ENCODE measurements at places on chromosomes 5 and 9.
A peak's percentile ranks its signal among the peaks of the same experiment; 100 is the strongest.

GRCh38 chr5:30337084-30337573 is 856.4 kb upstream of the CDH6 start:
- no peak for DNase-seq

GRCh38 chr5:62002436-62002835 is 303.6 kb upstream of the KIF2A start:
- no peak for DNase-seq

- no peak for DNase-seq
These were observed 8.1 kb downstream of the BRD8 start for GRCh38 chr5:138170299-138170698.

DNA sequence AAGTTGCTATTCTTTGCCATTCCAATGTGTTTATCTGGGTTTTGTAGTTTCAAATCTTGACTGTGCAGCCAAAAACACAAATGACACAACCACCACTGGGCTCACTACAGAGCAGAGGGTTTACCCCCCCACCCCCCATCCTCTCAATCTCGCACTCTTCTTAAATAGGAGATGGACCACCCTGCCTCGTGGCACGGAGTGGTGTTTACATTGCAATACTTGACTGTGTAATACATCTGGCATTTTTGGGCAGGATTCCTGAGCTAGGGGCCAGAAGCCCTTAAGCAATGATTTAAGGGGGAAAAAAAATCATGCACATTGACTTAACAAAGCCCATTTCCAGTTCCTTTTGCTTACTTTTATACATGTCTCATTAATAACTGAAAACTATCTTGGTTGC is 19.0 kb downstream of the PTCH1 start:
- DNase-seq = no peak

DNA sequence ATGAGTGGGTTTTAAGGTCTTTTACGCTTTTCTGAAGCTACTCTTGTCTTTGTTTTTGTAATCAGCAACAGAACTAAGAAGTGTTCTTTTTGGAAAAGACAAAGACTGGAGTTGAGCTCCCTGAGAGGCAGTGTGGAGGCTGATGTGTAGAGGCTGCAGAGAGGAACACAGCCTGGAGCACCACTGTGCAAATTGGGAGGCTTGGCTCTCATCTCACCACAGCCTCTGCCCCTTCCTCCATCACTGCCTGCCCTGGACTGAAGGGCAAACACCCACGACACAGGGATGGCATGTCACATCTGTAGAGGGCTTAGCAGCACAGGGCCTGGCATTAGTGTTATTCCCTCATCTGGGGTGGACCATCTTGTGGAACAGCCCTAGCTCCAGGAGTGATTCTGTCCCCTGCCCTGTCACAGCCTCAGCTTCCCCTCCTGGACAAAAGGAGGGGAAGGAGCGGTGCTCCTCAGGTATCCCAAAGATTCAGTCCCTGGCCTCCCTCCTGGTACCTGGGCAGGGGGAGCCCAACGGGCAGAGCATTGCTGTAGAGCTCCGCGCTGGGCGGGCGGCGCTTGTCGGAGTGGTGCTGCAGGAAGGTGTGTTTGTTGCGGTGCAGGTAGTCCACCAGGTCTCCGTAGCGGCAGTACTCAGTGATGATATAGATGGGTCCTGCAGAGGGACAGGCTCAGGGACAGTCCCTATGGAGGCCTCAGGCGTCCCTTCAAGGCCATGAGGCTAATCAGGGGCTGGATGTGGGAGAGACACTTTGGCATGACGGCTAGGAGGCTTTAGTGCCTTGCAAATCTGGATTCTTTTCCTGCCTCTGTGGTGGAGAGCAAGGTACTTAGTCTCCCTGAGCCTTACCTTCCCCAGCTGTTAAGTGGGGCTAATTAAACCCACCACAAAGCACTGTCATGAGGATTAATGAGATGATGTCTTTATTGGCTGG is 32.8 kb downstream of the PDGFRB start:
- DNase-seq = no peak

DNA sequence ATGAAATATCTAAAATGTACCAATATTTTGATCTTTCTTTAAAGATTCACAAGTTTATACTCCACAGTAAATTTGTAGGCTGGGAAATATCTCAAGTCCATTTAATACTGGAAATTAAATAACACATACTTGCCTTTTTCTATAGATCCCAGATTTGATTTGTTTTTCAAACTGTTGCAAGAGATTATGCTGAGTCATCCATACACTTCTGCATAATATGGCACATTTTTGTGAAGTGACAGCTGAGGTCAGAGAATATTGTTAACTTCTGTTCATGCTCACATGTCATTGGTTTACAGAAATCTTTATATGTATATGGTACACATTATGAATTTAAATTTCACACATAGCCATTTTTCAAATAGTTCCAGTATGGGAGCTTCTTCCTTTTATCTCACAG is 1066.3 kb upstream of the NUDT12 start:
- DNase-seq = no peak

GRCh38 chr5:164119806-164120447 is 614.5 kb downstream of the MAT2B start:
- DNase-seq = peak; percentile 68

GRCh38 chr5:122301016-122301415 is 11.0 kb upstream of the SNCAIP start:
- no peak for DNase-seq

DNA sequence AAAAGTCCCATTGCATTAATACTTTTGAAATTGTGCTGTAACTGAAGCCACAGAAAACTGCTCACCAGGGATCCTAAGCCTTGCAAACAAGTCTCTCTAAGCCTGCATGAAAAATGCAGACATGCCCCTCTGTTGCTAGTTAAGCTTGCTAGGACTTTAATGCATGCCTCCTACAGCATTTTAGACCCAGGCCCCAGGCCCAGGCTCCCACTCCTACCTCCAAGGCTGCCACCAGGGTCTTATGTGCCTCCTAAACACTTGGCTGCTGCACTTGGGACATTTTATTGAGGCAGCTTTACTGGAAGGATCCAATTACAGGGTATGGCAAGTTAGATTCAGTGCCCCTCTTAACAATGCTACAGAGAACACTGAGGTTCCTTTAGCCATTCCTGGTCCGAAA is 467.3 kb upstream of the CLINT1 start:
- no peak for DNase-seq

- no peak for DNase-seq
These were observed 192.5 kb upstream of the RORB start for GRCh38 chr9:74304598-74304997.

DNA sequence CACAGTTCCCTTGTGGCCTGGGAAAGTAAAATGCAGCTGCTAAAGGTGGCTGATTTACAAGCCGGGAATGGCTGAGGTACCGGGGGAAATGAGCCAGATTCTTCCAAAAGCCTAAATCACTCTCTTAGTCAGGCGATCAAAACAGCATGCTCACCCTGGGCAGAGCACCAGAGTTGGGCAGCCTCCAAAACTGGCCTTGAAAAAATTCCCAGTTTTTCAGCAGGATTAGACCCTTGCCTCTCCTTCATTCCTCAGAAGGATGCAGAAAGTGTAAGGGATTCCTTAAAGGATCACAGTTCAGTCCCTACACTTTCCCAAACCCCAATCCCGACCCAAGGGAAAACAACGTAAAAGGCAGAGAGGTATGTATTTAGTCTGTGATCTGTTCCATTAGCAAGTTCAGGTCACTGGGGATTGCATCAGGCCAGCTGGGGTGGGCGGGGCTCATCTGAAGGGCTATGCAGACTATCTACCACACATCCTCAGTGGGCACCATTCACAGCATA is 16.9 kb downstream of the TMEM174 start:
- DNase-seq = no peak

GRCh38 chr9:128946571-128947276 is 679 bp downstream of the DOLK start:
- peak; percentile 47 for DNase-seq

GRCh38 chr9:33524306-33524947 is 376 bp downstream of the ANKRD18B start:
- DNase-seq = peak; percentile 31

DNA sequence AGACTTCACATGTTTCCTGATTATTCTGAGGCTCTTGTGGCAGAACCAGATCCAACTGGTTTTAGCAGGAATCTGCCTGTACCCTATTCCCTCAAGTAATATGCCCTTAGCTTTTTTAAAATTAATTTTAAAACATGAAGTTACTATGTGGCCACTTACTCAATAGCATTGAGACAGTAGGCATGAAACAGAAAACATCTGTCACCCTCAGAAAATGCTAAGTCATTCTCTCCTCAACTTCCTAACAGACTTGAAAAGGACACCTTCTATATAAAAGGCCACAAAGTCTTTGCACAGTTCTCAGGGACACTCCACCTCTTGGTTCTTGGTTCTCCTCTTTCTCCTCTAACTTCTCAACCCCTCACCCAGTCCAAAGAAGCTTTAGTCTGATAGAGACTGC is 277.8 kb downstream of the RAB3C start:
- no peak for DNase-seq

GRCh38 chr9:136868644-136869043 is 2.5 kb upstream of the EDF1 start:
- no peak for DNase-seq

- no peak for DNase-seq
These were observed 6.3 kb upstream of the IRX2 start for GRCh38 chr5:2757563-2758351.

DNA sequence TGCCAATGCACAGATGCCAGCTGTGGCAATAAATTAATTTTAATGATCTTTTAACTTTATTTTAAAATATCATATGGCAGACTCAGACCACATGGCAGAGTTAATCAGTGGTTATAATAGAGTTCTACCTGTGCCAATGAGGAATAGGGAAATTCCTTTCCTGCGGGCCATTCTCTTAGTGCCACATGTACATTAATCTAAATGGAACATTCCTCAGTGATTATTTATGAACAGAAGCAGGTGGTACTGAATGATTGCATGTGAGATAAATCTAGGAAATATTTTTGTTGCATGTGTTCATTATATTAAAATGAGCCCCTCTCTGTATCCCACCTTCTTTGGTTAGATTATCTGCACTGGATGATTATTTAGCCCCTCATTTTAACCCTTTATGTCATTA is 102.3 kb downstream of the CCDC192 start:
- DNase-seq = no peak

- DNase-seq = no peak
These were observed 124.5 kb upstream of the PHYKPL start for GRCh38 chr5:178357121-178357521.

DNA sequence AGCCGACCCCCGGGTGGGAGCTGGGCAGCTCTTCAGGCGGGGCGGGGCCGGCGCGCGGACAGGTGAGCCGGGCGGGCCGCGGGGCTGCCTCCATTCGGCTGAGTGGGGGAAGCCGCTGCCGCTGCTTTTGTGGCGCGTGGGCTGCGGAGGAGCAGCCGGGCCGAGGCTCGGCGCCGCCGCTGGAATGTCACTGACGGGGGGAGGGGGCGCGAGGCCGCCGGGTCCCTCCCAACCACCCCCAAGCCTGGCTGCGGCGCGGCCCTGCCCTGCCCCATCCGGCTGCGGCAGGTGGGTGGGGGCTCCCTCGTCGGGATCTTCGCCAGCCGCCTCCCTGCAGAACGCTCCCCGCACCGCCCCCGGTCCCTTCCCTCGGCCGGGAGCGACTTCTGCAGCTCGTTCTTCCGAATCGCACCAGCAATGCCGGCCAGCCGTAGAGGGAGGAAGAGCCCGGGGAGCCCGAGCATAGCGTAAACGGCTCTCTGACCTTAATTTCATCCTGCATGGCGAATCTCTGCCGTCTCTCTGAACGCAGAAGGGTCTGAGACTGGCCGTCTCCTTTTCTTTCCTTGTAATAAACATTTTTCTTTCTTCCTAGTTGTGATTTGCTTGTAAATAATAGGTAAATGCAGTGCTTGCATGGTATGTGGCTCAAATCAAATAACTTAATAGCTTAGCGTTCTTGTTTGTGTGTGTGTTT is 505 bp downstream of the SPTAN1 start:
- DNase-seq = peak; percentile 46

DNA sequence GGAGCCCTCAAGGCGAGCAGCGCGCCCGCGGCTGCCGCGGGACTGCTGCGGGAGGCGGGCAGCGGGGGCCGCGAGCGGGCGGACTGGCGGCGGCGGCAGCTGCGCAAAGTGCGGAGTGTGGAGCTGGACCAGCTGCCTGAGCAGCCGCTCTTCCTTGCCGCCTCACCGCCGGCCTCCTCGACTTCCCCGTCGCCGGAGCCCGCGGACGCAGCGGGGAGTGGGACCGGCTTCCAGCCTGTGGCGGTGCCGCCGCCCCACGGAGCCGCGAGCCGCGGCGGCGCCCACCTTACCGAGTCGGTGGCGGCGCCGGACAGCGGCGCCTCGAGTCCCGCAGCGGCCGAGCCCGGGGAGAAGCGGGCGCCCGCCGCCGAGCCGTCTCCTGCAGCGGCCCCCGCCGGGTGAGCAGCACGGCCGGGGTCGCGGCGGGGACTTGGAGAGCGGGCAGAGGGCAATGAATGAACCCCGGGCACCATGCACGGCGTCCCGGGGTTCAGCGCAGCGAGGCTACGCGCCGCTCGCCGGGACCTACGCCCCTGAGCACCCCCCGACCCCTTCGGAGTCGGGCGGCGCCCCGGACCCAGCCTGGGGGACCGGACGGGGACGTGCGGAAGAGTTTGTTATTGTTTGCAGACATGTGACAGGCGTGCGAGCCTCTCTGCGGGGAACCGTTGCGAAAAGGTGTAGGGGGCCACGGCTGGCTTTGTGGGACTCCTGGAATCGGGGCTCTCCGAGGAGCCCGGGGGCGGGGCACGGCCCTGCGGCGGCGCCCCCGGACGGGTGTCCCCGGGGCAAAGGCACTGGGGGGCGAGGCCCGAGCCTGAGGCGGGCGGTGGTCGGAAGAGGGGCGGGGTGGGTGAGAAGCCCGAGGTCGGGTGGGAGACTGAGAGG is 553 bp downstream of the MAP3K1 start:
- DNase-seq = no peak

DNA sequence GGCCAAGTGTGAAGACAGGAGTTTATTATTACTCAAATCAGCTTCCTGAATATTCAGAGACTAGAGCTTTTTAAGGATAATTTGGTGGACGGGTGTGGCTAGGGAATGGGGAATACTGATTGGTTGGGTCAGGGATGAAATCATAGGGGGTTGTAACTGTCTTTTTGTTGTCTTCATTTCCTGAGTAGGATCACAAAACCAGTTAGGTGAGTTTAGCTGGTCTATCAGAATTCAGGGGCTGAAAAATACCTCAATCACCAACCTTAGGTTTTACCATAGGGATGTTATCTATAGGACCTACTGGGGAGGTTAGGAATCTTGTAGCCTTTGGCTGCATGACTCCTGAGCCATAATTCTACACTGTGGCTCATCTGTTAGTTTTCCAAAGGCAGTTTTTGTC is 235.8 kb downstream of the YTHDC2 start:
- no peak for DNase-seq
